ENCODE measurements at places on chromosomes 6 and 20. TPM values are rescaled to one million over a fixed set of nuclear protein-coding genes. Genes with fewer than 3 reads are reported as not detected.

DNA sequence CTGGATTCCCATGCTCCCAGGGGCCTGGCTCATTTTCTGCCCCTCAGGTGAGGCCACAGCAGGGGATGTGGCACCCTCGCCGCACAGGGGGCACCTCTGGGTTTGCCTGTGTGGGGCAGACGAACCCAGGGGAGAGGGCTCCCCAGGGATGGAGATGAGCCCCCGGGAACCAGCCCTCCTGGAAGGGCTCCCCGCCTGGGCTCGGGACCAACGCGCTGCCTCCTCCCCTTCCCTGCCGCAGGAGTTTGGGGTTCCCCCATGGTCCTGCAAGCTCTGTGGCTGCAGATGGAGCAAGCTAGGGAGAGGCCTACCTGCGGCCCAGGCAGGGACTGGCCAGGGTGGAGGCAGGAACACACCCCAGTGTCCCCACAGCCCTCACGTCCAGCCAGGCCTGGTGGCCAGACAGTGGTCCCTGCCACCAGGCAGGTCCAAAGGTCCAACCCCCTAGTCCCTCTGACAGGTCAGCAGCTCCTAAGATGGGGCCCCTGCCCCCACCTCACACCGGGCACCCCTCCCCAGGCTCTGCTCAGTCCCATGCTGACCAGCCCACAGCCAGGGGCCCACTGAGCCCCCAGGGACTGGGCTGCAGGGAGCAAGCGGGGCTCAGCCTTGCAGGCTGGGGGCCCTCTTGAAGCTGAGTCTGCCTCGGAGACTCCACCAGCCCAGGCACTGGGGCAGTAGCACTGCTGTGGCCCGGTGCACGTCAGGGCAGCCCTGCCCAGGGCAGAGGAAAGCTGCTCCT lies 13.7 kb downstream of the LAMA5 start:
- no peak for DNase-seq

GRCh38 chr6:75220357-75220756 lies 14.5 kb upstream of the COL12A1 start:
- DNase-seq, result no peak

GRCh38 chr20:10780901-10781300 lies 107.1 kb upstream of the JAG1 start:
- DNase-seq, result no peak

NKAPL gene
- polyA plus RNA-seq, result 3.4 TPM

CNKSR3 gene
- 58.1 TPM for polyA plus RNA-seq

DNA sequence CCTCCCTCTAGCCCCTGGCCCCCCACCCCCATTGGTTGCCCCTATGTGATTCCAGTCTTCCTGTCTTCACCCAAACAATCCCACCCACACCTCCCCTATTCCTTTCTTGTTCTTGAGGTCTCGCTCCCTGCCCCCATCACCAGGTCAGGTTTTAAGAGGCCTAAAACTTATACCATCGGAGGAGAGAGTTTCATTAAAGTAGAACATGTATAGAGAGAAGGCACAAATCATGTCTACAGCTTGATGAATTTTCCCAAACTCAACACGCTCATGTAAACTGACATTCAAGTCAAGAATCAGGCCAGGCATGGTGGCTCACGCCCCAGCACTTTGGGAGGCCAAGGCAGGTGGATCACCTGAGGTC lies 44.5 kb downstream of the TGM2 start:
- DNase-seq, result no peak

COL19A1 gene
- 3.3 TPM for polyA plus RNA-seq

GRCh38 chr6:149863698-149864577 lies at the start of gene LRP11:
TSS of gene LRP11 (minus strand) at chr6:149864359. CDS start at chr6:149864020, 339 bp downstream.
- DNase-seq, result peak; percentile 78

TSHZ2 gene
- polyA plus RNA-seq, result 14.2 TPM

DNA sequence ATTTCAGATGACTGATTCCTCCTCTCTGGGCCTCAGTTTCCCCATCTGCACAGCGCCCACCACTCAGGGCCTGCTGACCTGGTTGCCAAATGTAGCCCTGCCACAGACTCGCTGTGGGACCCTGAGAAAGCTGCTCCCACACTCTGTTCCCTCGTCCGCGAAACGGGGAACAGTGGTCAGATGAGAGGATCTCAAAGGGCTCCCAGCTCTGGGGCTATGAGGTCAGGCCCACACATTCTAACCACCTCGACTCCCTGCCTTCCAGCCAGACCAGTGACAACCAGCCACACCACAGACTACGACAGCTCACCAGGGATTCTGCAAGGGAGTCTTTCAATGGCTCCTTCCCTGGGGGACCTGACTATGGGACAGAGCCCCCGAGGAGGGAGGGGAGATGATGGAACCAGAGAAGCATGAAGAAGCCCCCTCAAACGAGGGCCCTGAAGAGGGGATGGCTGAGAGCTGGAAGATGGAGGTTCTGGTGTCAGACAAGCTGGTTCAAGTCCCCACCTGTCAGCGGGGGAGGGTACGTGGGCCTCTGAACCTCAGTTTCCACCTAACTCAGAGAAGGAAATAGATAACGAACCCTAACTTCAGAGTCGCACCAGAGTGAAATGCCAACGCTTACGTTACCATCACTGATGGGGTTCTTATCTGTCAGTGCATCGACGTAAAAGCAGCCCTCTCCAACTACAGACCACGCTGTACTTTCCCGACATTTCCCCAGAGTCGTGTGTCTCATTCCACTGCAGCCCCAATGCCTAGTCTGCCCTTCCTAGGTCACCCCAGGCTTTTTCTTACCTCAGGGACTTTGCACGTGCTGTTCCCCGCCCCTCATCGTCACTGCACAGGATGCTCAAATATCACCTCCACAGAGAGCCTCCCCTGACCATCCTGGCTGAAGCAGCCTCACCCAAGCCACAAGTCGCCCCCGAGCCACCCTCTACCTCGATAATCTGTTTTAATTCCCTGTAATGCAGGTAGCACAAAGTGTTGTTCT lies 60.5 kb downstream of the PREX1 start:
- DNase-seq, result no peak

GRCh38 chr20:35277127-35277526 lies 795 bp downstream of the MMP24OS start:
- no peak for DNase-seq

- no peak for DNase-seq
Observed at GRCh38 chr6:153484056-153484455, 353.0 kb upstream of the RGS17 start.

- no peak for DNase-seq
Observed at GRCh38 chr20:23298155-23298554, 52.4 kb upstream of the NXT1 start.

DNA sequence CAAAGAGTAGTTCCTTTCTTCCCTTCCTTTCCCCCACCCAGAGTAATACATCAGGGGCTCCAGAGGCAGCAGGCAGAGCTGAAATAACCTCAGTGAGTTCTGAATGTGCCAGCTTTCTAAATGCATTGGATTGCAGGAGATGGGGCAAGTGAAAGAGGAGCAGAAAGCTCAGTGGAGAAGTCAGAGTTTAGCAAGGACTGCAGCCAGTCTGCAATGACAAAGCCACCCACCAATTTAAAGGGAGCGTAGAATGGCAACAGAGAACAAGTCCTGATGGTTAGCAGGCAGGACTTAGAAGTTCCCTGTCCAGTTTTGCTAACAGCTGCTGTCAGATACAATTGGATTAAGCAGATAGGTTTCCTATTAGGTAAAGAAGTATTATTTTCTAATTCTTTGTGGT lies 203.4 kb upstream of the RIN2 start:
- no peak for DNase-seq

DNA sequence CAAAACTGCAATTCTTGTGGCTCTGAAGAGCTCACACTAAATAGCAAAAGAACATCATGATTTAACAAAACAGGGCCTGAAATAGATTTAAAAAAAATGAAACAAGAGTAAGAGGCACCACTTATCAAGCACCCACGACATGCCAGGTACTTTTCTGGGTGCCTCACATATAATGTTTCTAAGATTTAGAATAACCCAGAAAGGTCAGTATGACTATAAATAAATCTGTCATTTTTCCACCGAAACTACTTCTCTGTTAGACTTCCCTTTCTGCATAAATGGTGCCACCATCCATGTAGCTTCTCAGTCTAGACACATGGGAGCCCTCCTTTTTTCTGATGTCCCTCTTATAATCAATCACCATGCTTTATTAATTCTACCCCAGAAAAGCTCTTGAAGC lies 652.4 kb upstream of the CHD6 start:
- DNase-seq, result no peak

- no peak for DNase-seq
Observed at GRCh38 chr6:11779329-11780096, 910 bp upstream of the ADTRP start.

RAMACL gene
- 0.27 TPM for polyA plus RNA-seq

- DNase-seq, result no peak
Observed at GRCh38 chr6:693723-694009, 727 bp upstream of the EXOC2 start.

TSPO2 gene
- polyA plus RNA-seq, result 0.79 TPM

GRCh38 chr20:54929191-54929590 lies 453.8 kb downstream of the DOK5 start:
- no peak for DNase-seq

DNA sequence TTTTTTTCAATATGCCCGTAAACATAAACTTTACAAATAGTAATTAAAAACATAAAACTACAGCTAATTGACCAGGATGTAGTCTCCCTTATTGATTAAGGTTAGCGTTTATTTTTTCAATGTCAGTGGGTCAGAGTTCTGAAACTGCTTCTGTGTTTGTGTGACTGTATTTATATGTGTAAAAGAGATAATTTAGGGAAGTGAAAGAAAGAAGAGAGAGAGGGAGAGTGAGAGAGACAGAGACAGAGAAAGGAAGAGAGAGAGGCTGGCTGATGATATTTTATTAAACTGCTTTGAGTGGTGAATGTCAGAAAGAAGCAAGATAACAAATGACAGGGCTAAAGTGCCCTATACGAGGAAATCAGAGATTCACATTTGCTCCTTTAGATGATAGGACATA lies 266.1 kb upstream of the PTCHD4 start:
- DNase-seq, result no peak

SDCBP2 gene
- 2.6 TPM for polyA plus RNA-seq

DNA sequence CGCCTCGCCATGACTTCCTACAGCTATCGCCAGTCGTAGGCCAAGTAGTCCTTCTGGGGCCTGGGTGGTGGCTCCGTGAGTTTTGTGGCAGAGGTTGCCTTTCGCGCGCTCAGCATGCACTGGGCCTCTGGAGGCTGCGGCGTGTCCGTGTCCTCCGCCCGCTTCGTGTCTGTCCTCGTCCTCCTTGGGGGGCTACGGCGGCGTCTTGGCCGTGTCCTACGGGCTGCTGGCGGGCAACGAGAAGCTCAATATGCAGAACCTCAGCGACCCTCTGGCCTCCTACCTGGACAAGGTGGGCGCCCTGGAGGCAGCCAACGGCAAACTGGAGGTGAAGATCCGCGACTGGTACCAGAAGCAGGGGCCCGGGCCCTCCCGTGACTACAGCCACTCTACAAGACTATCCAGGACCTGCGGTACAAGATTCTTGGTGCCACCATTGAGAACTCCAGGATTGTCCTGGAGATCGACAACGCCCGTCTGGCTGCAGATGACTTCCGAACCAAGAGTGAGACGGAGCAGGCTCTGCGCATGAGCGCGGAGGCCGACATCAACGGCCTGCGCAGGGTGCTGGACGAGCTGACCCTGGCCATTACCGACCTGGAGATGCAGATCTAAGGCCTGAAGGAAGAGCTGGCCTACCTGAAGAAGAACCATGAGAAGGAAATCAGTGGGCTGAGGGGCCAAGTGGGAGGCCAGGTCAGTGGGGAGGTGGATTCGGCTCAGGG lies 296.3 kb downstream of the OGFRL1 start:
- DNase-seq, result no peak

DNA sequence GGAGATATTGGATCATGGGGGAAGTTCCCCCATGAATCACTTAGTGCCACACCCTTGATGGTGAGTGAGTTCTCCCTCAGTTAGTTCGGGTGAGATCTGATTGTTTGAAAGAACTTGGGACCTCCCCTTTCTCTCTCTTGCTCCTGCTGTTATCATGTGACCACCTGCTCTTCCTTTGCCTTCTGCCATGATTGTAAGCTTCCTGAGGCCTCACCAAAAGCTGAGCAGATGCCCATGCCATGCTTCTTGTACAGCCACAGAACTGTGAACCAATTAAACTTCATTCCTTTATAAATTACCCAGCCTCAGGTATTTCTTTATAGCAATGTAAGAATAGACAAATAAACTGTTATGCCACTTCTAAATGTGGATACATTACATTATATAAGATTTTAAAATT lies 686.7 kb upstream of the MARCKS start:
- DNase-seq, result no peak

DNA sequence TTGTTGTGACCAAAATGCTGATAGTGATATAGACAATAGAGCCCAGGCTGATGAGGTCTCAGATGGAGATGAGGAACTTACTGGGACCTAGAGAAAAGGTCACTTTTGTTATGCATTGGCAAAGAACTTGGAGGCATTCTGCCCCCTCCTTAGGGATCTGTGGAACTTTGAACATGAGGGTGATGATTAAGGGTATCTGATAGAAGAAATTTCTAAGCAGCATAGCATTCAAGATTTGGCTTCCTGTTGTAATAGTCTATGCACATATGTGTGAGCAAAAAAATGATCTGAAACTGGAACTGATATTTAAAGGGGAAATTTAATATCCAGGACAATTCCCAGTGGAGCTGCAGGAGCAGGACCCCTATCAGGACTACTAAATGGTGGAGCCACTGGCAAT lies 17.1 kb downstream of the HLA-A start:
- no peak for DNase-seq

DNA sequence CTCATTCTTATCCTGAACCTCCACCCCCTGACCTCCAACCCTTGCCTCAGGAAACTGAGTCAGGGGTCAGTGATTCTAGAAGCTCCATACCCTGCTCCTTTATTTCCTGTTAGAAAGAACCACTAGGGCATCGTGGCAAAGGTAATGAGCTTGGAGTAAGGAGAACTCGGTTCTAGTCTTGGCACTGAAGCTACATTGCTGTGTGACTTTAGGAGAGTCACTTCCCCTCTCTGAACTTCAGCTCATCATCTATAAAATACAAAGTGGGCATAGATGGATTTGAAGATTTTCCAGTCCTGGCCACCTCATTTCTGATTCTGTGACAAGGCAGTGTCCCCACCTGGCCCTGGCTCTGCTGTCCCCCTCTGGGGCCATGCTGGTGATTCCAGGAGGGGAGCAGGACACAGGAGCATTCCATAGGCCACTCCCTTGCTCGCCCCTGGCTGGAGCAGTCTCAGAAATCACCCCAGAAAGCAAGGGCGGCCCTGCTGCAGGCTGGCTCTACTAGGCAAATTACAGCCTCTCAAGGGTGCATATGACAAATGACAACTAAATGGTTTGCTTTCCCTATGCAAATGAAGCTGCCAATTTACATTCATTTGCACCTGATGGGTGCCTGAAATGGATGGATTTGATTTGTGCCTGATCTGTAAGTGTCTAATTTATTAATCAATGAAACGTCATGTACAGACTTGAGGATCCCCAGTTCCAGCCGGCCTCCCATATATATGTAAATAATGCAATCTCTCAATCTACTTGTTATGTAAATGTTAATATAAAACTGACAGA lies 62.2 kb downstream of the LRFN2 start:
- DNase-seq, result no peak
